ENCODE measurements at places on chromosomes 1 and 21.

DNA sequence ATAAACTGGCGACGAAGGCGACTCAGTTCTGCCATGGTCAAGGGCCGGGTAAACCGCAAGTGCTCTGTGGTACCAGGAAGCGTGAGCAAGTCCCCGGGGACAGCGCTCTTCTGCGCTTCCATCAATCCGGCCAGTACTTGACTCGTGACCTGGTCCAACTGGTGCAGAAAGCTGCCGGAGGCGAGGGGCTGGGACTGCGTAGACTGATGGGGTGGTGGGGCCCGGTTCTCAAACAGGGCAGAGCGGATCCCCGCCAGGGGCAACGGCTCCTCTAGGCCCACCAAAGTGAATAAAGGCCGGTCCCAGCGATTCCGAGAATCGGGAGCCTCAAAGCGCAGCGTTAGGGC lies 852 bp downstream of the KTI12 start:
- no peak for DNase-seq

GRCh38 chr1:104636581-104636980 lies 886.9 kb downstream of the AMY1C start:
- DNase-seq, result no peak

GRCh38 chr1:93587354-93587753 lies 94.3 kb downstream of the BCAR3 start:
- DNase-seq, result no peak

DNA sequence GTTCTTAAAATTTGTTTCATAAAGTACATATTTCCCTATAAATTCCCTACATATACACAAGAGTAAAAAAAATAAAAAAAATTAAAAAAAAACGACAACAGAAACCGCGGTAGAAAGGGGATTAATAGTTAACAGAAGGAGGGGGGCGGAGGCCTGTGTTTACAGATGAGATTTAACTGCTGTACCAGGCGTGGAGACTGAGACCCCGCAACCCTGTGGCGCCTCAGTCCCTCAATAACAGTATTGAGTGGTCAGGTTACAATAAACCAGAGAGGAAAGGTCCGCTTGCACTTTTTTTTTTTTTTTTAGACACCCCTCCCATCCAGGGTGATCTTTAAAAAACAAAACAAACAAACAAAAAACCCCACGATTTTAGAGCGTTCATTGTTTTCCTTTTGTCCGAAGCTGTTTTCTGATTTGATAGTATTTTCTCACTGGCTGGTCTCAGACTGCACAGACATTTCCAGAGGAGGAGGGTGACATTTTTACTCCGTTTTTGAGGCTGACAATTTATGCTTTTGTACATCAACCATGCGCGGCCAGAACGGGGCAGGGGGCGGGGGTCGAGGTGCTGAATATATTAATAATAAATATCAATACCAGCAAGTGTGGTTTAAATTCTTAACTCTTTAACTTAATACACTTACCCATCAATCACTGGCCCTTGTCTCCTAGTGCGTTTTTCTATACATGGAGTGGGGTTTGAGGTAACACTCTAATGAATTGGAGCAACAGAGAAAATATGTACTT lies 1223.9 kb downstream of the BRINP3 start:
- no peak for DNase-seq

GRCh38 chr21:44534688-44535087 lies 5.3 kb downstream of the KRTAP10-1 start:
- no peak for DNase-seq

GRCh38 chr1:209692745-209693504 lies 11.7 kb upstream of the HSD11B1 start:
- DNase-seq, result peak; percentile 29

GRCh38 chr1:96772349-96772748 lies 50.8 kb downstream of the PTBP2 start:
- DNase-seq, result no peak

GRCh38 chr1:185632659-185633423 lies 101.3 kb upstream of the HMCN1 start:
- peak; percentile 89 for DNase-seq

DNA sequence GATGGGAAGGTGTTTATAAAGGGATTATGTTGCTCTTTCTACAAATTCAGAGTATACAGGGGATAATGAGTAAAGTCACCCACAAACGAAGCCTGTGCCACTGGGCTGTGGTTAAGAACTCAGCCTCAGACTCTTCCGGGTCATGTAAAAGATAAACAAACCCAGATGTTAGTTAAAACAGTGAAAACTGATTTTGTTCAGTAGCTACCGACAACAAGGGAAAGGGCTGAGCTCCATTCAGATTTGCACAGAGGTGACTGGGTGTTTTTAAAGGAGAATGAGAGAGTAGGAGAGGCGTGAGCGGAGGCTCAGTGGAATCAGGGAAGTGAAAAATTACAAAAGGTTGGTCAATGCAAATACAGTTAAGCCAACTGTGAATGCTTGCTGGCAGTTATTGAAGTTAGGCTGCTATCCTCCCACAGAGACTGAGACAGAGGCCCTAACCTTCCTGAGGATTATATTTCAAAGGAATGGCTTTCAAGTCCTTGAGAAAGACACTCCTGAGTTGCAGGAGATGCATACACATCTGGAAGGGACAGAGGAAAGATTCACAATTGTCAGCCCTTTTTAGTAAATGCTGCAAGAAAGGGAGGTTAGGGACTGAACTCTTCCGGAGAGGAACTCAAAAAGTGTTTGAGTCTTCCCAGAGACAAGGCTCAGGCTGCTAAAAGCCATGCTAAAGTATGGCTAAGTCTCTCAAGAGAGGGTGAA lies 29.9 kb upstream of the SAMD13 start:
- DNase-seq, result no peak

DNA sequence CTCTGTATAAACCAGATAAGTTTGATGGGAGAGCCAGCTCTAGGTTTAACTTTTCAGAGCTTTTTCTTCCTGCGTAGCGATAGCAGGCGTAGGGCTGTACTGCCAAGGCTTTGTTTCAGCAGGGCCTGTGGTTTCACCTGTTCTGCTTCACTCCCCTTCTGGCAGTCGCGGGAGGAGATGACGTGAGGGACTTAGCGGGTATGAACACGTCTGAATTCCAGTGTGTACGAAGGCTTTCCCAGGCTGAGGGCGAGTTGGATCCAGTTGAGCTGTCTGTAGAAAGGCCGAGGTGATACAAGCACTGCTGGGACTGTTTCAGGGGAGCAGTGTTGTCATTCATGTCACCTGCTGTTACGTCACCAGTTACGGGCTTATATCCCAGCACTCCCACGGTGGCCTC lies 21.2 kb downstream of the PEX14 start:
- no peak for DNase-seq

DNA sequence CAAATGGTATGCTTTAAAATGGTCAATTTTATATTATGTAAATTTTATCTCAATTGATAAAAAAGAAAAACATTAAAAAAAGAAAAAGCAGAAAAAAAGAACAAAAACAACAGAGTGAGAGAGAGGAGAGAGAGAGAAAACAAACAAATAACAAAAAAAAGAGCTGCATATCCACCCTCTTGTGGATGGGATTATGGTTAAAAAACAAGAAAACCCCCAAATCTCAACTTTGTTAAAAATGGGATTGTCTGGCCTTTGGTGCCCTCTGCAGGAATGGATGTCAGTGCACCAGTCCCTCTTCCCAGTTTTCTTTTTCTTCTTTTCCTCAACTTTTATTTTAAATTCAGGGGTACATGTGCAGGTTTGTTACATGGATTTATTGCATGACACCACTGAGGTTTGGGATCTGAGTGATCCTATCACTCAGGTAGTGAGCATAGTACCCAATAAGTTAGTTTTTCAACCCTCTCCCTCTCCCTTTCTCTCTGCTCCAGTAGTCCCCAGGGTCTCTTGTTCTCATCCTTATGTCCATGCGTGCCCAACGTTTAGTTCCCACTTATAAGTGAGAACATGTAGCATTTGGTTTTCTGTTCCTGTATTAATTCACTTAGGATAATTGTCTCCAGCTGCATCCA lies 28.1 kb downstream of the RNF187 start:
- no peak for DNase-seq

- no peak for DNase-seq
Measured at GRCh38 chr1:151820940-151821339, 10.7 kb downstream of the RORC start.

DNA sequence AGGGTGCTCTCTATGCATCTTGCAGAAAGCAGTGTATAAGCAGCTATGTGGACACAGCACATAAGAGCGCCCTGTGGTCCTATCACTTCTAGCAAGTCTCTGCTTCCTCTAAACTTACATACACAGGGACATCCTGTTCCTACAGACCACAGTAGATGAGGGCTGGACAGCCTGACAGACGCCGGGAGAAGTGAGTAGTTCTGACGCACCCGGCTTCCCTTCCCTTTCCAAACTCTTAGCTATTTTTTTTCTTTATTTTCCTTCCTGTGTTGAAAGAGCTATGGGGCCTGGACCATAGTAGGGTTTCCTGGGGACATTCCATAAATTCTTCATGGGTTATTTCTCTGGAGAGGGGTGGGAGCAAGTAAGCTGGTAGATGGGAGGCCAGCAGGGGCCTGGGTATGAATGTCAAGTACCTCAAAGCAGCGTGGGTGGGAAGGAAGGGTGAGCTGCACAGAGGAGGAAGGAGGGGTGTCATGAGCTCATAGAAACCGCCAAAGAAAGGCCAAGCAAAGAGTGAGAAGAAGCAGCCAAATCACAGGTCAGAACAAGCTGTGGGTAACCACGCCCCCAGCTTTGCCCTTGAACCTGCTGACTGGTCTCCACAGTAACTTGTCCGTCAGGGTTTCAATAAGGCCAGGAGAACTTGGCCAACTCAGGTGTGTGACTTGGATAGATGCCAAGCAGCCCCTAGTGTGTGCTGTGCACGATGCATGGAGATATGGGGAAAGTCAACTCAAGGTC lies 36.6 kb downstream of the PLXNA2 start:
- peak; percentile 79 for DNase-seq

GRCh38 chr1:153763365-153764225 lies 11.6 kb upstream of the SLC27A3 start:
- no peak for DNase-seq

GRCh38 chr1:62800825-62801306 lies 16.9 kb downstream of the ATG4C start:
- no peak for DNase-seq

DNA sequence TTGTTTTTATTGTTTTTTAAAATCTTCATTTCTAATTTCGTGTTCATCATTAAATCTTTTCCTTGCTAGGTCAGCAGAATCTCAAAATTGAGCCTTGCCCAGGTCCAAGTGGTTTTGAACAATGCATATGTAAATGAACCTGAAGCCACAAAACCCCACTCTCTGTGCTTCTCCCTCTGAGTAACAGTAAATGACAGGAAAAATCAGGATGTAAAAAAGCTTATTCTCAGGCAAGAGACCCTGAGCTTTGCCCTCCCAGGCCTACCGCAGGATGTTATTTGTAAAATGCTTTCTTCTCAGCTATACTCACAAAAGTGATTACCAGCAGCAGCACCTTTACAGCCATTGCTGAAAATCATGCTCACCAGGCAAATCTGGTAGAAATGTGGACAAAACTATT lies 47.6 kb downstream of the TYW3 start:
- no peak for DNase-seq

DNA sequence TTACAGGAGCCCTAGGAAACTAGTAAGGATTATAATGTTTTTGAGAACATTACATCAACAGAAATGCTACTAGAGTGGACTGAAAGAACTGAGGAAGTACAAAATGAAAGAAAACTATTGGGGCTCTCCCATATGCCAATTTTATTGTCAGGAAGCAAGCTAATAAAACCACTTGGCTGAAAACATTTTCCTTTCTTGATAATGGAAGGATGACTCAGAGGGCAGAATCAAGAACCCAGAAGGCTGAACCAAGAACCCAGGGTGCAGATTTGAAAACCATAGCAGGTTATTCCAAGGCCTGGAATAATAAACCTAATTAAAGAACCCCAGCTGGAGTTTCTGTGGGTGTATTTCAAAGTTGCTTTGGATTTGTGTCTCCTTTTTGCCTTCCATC lies 70.7 kb downstream of the RPE65 start:
- DNase-seq, result no peak

GRCh38 chr1:109061183-109061582 lies 14.6 kb downstream of the TAF13 start:
- DNase-seq, result no peak

DNA sequence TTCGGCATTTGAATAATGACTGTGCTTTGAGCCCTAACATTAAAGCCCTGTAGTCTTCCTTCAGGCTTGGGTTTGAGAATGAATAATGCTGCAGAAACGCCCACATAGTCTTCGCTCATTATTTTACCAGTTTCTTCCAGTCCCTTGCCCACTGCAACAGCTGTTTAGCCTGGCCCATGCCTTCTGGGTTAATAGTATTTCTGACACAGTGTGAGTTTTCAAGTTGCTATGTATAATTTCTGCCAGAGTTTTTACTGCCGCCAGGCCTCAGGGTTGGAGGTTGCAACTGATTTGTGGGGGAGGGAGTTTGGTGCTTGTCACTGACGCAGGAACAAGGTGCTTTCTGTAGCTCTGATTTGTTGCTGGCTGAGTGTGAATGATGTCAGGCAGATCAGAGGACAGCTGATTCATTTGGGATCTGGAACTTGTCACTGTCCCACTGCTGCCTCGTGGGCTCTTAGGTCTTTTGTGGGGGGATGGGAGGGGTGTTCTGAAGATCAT lies 109.8 kb downstream of the MAST2 start:
- peak; percentile 96 for DNase-seq

GRCh38 chr1:103197216-103197615 lies 88.9 kb upstream of the COL11A1 start:
- DNase-seq, result no peak

- DNase-seq, result no peak
Measured at GRCh38 chr1:219354962-219355361, 181.3 kb downstream of the LYPLAL1 start.

GRCh38 chr1:203038217-203038741 lies 12.0 kb downstream of the PPFIA4 start:
- DNase-seq, result peak; percentile 69

- DNase-seq, result no peak
Measured at GRCh38 chr1:109485001-109485400, 1.3 kb downstream of the ATXN7L2 start.

DNA sequence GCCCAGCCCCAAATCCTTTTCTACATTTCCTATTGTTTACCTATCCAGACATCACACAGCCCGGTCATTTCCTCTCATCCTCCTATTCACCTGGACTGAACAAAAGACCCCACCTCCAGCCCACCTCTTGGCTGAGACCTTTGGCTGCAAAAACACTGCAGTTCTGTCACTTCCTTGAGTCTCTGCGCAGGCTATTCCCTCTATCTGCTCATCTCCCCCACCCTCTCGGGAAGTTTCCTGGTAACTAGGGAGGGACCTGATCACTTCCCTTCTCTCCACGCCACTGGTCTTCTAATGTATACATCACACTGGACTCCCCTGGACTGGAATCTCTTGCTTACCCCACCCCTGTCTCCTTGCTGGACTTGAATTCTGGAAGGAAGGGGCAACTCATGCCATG lies 5.3 kb downstream of the HTR1D start:
- DNase-seq, result no peak

DNA sequence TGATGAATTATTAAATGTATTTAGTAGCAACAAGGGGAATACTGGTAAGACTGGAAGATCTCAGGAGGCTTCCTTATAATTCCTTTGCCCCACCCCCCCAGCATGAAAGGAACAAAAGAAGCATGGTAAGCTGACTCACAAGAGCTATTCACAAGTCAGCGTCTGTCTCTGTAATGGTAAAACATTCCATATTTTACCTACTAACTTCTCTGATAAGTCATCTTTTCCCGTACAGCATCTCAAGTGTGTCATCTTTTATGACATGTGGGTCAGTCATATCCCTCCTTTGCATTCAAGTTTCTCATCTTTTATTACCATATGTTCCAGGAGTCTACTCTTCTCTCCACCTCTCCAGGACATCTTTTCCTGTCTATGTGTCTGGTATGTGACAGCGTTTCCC lies 241.3 kb downstream of the PLA2G4A start:
- DNase-seq, result no peak
